ENCODE measurements at places on chromosomes 7 and 10. TPM values are rescaled to one million over a fixed set of nuclear protein-coding genes. Genes with fewer than 3 reads are reported as not detected.

FAM131B gene
- total RNA-seq: 1.3 TPM

BTBD16 gene
- total RNA-seq: not detected

CYP2C19 gene
- total RNA-seq: not detected

STEAP4 gene
- not detected for total RNA-seq

NAT16 gene
- not detected for total RNA-seq

SLC25A40 gene
- total RNA-seq: 13.1 TPM

TWIST1 gene
- 47.1 TPM for total RNA-seq

Data from HFFc6 (cell line).